ENCODE measurements at places on chromosomes 1 and 21. TPM values are rescaled to one million over a fixed set of nuclear protein-coding genes. Genes with fewer than 3 reads are reported as not detected.
A peak's percentile ranks its signal among the peaks of the same experiment; 100 is the strongest.

DNA sequence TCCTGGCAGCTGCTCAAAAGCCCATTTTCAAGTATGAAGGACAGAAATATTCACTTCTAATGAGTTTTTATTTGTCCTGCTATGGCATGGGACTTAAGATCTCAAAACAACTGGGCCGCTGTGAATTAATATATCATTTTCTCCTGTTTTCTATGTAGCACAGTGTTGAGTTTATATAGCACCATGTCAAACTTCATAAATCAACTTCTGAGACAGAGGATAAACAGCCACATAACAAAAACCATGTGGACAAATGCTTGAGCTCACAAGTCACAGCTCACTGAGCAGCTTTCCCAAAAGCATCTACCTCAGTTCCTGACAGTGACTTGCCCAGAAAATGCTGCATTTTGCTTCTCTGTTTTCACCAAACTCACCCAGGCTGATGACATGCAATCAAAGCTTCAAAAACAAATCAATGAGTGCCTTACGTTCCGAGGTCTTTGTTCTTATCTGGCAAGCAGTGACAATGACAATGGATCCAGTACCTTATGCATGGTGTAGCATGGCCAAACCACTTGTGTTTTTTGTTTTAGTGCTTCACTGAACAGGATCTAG, 722.6 kb downstream of the LRRIQ3 start:
- H3K36me3 ChIP-seq, result no peaks in the 10 kb centered on the region
- no peaks in the 10 kb centered on the region for H3K4me1 ChIP-seq
- no peak for DNase-seq
- no peak overlapping the region for H3K27ac ChIP-seq
- no peaks in the 10 kb centered on the region for H3K27me3 ChIP-seq

- no peak overlapping the region for H3K4me3 ChIP-seq
- no peaks in the 10 kb centered on the region for H3K4me1 ChIP-seq
- H3K27me3 ChIP-seq, result no peaks in the 10 kb centered on the region
- H3K36me3 ChIP-seq, result no peaks in the 10 kb centered on the region
- DNase-seq, result peak; percentile 68
Observed at GRCh38 chr1:116020668-116021272, 44.5 kb downstream of the SLC22A15 start.

DNA sequence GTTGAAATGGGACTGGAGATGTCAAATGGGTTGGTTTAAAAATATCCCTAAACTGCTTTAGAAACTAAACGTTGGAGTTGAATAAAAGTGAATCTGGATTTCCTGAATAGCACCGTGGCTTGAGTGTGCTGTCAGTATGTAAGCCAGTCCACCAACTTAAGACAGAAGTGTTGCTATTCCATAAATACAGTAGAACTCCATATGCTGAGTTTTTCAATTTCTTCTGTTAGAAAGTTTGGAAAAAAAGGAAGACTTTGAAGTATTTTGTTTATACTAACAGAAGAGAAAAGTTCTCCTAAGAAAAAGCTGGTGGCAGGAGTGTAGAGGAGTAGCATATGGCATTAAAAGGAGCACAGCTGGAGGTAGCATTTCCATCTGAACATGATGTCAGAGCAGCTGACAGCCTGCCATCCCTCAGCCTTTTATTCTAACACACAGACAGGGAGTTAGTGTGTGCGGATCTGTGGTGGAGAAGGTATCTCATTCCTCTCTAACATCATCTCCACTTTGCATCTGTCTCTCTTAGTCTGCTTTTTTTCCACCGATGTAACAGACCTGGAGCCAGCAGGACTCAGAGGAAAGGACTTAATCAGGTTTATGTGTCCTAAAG, at the start of gene ZBTB18:
Gene ZBTB18, plus strand, starts transcription at position 449 of the 610 bp plus-strand sequence. Its CDS starts 149 bp downstream, at position 598.
- H3K4me1 ChIP-seq, result peaks cover 30% of the 10 kb centered on the region
- H3K27ac ChIP-seq, result peak within 1 kb of the TSS; percentile 73
- peaks cover 2% of the 10 kb centered on the region for H3K36me3 ChIP-seq
- peak; percentile 18 for DNase-seq
- H3K4me3 ChIP-seq, result peak within 1 kb of the TSS; percentile 96
- no peaks in the 10 kb centered on the region for H3K27me3 ChIP-seq

- no peak overlapping the region for H3K4me3 ChIP-seq
- no peaks in the 10 kb centered on the region for H3K27me3 ChIP-seq
- H3K27ac ChIP-seq, result no peak overlapping the region
Observed at GRCh38 chr1:16243215-16243610, 6.2 kb upstream of the CPLANE2 start.

- H3K36me3 ChIP-seq, result no peaks in the 10 kb centered on the region
- no peak for DNase-seq
- no peaks in the 10 kb centered on the region for H3K4me1 ChIP-seq
Observed at GRCh38 chr21:27202301-27202700, 235.4 kb upstream of the ADAMTS5 start.

CYP4A11 gene
- total RNA-seq, result not detected

DNA sequence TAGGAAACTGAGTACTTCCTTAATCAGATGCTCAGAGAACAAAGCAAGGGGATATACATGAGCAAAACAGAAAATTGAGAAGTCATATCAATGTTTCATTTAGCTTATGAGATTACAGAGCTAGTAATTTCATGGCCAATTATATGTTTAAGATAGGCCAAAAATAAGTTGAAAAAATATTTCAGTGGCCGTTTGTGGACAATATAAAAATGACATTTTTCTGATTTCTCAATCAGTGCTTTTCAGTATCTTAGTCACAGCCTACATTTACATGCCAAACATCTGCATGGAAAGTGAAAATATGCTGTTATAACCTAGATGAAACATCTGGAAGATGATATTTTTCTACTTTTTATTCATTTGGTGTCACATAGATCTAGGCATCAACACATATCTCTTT, 192.5 kb downstream of the HLX start:
- H3K4me3 ChIP-seq, result no peak overlapping the region
- H3K4me1 ChIP-seq, result peaks cover 3% of the 10 kb centered on the region
- no peak overlapping the region for H3K27ac ChIP-seq

GRCh38 chr1:110152133-110152785, 2.0 kb downstream of the SLC6A17 start:
- no peaks in the 10 kb centered on the region for H3K36me3 ChIP-seq
- no peak overlapping the region for H3K4me3 ChIP-seq
- no peak overlapping the region for H3K27ac ChIP-seq
- no peak for DNase-seq

DNA sequence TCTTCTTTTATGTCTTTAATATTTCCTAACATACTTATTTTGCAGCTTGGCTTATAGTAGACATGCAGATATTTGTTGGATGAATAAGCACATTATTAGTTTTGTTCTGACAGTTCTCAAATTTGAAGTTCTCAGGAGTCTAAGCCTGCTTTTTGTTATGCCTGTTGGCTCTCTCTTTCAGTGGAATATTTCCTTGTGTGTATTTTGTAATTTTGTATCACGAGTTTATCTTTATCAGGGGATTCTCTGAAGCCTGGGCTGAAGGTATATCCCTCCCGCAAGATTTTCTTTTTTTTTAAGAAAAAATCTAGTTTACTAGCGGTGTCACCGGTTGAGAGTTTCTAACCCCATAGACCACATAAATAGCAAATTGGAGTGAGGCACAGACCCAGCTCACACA, 105.9 kb downstream of the RGL1 start:
- no peak for DNase-seq
- no peak overlapping the region for H3K27ac ChIP-seq
- no peaks in the 10 kb centered on the region for H3K27me3 ChIP-seq
- peaks cover 19% of the 10 kb centered on the region for H3K4me1 ChIP-seq

DNA sequence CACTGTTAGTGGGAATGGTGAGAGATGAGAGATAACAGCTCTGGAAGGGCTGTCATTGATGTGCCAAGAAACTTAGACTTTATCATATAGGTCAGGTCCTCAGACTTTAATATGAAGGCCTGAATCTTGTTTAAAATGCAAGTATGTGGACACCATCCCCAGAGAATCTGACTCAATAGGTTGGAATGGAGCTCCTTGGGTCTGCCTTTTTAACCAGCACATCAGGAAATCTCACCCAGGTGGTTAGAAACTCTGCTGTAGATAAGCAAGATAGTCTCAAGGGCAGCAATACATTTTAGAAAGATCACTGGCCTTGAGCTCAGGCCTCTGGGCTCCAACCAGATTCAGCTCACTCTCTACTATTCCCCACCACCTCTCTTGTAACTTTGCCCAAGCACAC, 180.4 kb downstream of the SLC44A5 start:
- H3K4me1 ChIP-seq, result no peaks in the 10 kb centered on the region
- H3K4me3 ChIP-seq, result no peak overlapping the region
- H3K27me3 ChIP-seq, result no peaks in the 10 kb centered on the region
- no peak overlapping the region for H3K27ac ChIP-seq
- H3K36me3 ChIP-seq, result no peaks in the 10 kb centered on the region

GRCh38 chr1:185803241-185803640, 69.0 kb downstream of the HMCN1 start:
- H3K36me3 ChIP-seq, result no peaks in the 10 kb centered on the region
- no peaks in the 10 kb centered on the region for H3K4me1 ChIP-seq
- no peak for DNase-seq
- H3K27me3 ChIP-seq, result peaks cover 9% of the 10 kb centered on the region
- H3K27ac ChIP-seq, result no peak overlapping the region

DNA sequence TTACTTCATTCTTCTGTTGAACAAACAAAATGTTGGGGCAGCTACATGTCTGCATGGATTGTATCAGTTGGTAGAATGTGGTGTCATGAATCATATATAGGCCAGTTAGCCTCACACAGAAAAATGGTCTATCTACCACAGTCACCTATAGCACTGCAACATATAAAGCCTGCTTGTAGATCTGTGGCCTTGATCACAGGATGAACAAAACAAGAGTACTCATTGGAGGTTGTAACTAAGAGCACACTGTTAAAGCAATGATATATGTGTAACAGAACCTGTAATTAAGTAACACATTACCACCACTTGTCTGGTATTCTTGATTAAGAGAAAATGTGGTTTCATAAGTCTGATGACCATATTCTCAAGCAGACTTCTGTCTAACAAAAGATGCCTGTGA, 167.3 kb upstream of the SGIP1 start:
- H3K4me3 ChIP-seq, result no peak overlapping the region
- peaks cover 82% of the 10 kb centered on the region for H3K4me1 ChIP-seq
- H3K27ac ChIP-seq, result peak overlapping the region; percentile 75
- no peaks in the 10 kb centered on the region for H3K27me3 ChIP-seq

- H3K36me3 ChIP-seq, result peaks cover 9% of the 10 kb centered on the region
- no peaks in the 10 kb centered on the region for H3K4me1 ChIP-seq
- DNase-seq, result no peak
- no peaks in the 10 kb centered on the region for H3K27me3 ChIP-seq
- no peak overlapping the region for H3K27ac ChIP-seq
Observed at GRCh38 chr1:24795236-24795635, 50.0 kb downstream of the CLIC4 start.

DNA sequence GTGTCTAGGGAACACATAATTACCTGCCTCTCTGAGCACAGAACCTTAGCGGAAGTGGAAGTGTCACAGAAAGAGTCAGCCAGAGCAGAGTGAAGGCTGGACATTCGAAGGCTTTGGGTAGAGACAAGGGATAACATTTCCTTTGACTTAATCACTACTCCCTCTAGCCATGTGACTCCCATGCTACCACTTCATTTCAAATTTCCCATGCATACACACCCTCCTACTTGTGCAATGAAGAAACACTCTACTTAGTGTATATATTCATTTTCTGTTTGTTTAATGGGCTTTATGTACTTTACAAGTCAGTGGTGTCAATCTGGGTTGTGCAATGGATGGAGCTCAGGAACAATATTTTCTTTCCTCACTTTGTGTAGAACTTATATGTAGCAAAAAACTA, 6.9 kb downstream of the ANKRD35 start:
- peaks cover 8% of the 10 kb centered on the region for H3K27me3 ChIP-seq
- H3K36me3 ChIP-seq, result no peaks in the 10 kb centered on the region
- no peak overlapping the region for H3K27ac ChIP-seq
- no peak overlapping the region for H3K4me3 ChIP-seq
- no peak for DNase-seq

- DNase-seq, result no peak
- no peak overlapping the region for H3K4me3 ChIP-seq
- H3K36me3 ChIP-seq, result no peaks in the 10 kb centered on the region
- H3K4me1 ChIP-seq, result no peaks in the 10 kb centered on the region
- no peaks in the 10 kb centered on the region for H3K27me3 ChIP-seq
- H3K27ac ChIP-seq, result no peak overlapping the region
Observed at GRCh38 chr1:98306517-98307089, 354.9 kb upstream of the SNX7 start.

GRCh38 chr1:78070758-78071157, 25.0 kb downstream of the GIPC2 start:
- DNase-seq, result no peak
- no peaks in the 10 kb centered on the region for H3K36me3 ChIP-seq
- H3K4me1 ChIP-seq, result peaks cover 3% of the 10 kb centered on the region
- H3K4me3 ChIP-seq, result no peak overlapping the region
- peaks cover 9% of the 10 kb centered on the region for H3K27me3 ChIP-seq
- no peak overlapping the region for H3K27ac ChIP-seq

GRCh38 chr1:151590961-151591360, 20.9 kb upstream of the SNX27 start:
- H3K27me3 ChIP-seq, result peaks cover 5% of the 10 kb centered on the region
- H3K4me3 ChIP-seq, result no peak overlapping the region
- DNase-seq, result no peak
- H3K4me1 ChIP-seq, result peaks cover 9% of the 10 kb centered on the region
- no peaks in the 10 kb centered on the region for H3K36me3 ChIP-seq
- no peak overlapping the region for H3K27ac ChIP-seq

GRCh38 chr1:223827193-223827663, 18.5 kb downstream of the TP53BP2 start:
- peaks cover 14% of the 10 kb centered on the region for H3K36me3 ChIP-seq
- peaks cover 74% of the 10 kb centered on the region for H3K4me1 ChIP-seq
- H3K4me3 ChIP-seq, result no peak overlapping the region

- no peaks in the 10 kb centered on the region for H3K4me1 ChIP-seq
- peaks cover 3% of the 10 kb centered on the region for H3K36me3 ChIP-seq
- H3K4me3 ChIP-seq, result no peak overlapping the region
- H3K27me3 ChIP-seq, result no peaks in the 10 kb centered on the region
Observed at GRCh38 chr1:228332797-228333738, 73.6 kb downstream of the TRIM11 start.

GRCh38 chr1:27130798-27131197, 24.1 kb downstream of the SLC9A1 start:
- H3K27me3 ChIP-seq, result no peaks in the 10 kb centered on the region
- no peak overlapping the region for H3K27ac ChIP-seq
- DNase-seq, result no peak
- no peak overlapping the region for H3K4me3 ChIP-seq
- peaks cover 3% of the 10 kb centered on the region for H3K36me3 ChIP-seq

DNA sequence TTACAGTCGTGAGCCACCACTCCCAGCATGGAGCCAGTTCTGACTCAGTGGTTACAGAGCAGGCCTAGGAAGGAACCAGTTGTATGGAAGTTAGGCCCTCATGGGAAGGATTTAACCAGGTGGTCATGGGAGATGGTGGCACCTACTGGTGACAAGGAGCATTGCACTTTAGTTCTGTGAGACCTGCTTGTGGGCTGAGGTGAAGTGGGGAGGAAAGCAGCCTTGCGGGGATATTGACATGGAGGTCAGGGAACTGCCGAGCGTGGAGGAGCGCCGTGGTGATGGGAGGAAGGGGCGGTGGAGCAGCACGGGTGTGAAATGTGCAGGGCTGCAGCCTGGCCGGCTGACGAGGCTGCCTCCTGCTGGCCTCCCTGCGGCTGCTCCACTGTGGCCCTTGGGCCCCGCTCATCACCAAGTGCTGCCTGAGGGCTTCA, 100.4 kb downstream of the GALNT2 start:
- H3K27ac ChIP-seq, result peak overlapping the region; percentile 40
- no peak overlapping the region for H3K4me3 ChIP-seq
- no peaks in the 10 kb centered on the region for H3K27me3 ChIP-seq
- peaks cover 5% of the 10 kb centered on the region for H3K36me3 ChIP-seq

GJA8 gene
- total RNA-seq, result not detected
